ENCODE measurements at places on chromosomes 3 and 15.

- DNase-seq = peak; percentile 18
Observed at GRCh38 chr3:123768480-123769355, 115.4 kb downstream of the MYLK start.

DNA sequence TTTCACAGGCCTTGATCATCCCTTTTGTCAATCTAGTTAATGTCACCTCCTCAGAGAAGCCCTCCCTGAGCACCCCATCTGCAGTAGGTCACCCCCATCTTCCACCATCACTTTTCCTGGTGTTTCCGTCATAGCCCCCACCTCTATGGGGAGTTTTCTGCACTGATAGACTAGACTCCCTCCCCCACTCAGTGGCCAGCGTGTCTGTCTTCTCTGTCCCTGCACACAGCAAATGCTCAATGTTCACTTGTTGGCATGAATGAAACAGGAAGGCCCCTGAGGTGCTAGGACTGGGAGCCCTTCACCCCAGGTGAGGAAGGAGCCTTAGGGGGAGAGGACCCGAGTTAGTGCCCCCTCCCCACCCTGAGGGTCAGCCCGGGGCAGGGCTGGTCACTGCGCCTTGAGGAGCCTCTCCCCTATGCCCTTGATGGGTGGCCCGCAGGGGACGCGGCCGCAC lies 15.8 kb upstream of the FANCD2 start:
- no peak for DNase-seq

- DNase-seq = peak; percentile 84
Observed at GRCh38 chr15:65400760-65401610, 21.8 kb downstream of the IGDCC4 start.

DNA sequence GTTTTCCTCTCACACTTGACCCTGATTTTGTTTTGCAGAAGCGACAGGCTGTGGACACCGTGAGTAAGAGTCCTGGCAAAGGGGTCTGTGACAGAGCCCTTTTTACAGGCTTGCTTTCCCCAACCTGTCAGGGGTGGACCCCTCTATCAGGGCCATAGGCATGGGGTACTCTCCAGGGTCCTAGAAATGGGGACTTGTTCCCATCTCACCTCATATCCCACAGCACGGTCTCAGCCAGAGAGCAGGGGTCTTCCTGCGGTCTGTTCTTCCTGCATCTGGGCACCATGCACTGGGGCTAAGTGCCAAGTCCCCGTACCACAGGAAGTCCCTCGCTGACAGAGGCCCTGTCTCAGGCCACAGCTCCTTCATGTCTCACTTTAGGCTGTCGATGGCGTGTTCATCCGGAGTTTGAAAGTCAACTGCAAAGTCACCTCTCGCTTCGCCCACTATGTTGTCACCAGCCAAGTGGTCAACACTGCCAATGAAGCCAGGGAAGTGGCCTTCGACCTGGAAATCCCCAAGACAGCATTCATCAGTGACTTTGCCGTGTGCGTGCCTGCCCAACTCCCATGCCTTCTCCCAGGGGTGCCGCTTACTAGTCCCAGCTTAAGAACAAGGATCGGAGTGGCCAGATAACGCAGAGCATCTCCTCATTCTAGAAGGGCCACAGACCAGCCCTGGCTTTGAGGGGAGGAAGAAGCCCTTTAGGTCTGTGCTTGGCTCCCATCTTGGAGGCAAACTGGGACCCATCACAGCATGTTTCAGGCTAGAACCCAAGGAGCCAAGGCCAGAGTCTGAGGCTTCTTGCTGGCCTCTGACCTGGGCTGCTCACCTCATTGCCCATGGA lies 783 bp downstream of the ITIH1 start:
- DNase-seq = no peak
